ENCODE measurements at places on chromosomes 5 and 9. TPM values are rescaled to one million over a fixed set of nuclear protein-coding genes. Genes with fewer than 3 reads are reported as not detected.

Gene ZBTB5
- 9.1 TPM for total RNA-seq

- no peaks in the 10 kb centered on the region for H3K27me3 ChIP-seq
- H3K4me3 ChIP-seq, result no peak overlapping the region
- H3K4me1 ChIP-seq, result peaks cover 3% of the 10 kb centered on the region
Observed at GRCh38 chr5:145680767-145681166, 154.4 kb downstream of the PRELID2 start.

DNA sequence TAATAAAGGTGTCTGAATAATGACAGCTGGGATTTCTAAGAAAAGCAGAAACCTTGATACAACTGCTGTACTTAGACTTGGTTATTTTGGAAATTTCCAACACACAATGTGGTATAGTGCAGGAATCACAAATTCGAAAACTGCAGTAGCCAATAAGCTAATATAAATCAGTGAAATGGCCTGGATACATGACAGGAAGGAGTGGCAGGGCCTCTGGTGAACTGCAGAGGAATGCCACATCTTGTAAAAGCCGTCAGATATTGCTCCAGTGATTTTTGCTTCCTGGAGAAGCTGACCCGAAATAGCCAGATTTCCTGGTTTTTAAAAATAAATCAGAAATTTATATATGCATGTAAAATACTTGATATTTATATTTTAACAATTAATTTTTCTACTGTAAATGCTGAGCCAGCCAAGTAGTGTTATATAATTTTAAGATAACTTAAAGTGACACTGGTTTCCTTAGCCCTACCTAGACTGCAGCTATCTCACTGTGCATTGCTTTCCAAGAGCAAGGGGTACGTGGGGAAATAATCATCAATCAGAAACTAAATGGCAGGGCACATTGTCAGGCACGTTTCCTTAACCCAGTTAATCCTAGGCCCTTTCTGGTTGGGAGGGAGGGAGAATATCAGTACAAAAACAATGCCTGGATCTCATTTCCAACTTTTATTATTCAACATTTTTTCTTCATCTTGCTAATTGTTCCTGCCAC is 182.4 kb downstream of the RASEF start:
- H3K4me3 ChIP-seq, result no peak overlapping the region
- H3K27ac ChIP-seq, result no peak overlapping the region
- DNase-seq, result no peak
- H3K36me3 ChIP-seq, result no peaks in the 10 kb centered on the region
- H3K27me3 ChIP-seq, result no peaks in the 10 kb centered on the region

- H3K27me3 ChIP-seq, result no peaks in the 10 kb centered on the region
- peaks cover 29% of the 10 kb centered on the region for H3K36me3 ChIP-seq
- H3K27ac ChIP-seq, result peak overlapping the region; percentile 8
- H3K4me3 ChIP-seq, result no peak overlapping the region
Observed at GRCh38 chr9:135920973-135921585, 13.7 kb upstream of the CAMSAP1 start.

GRCh38 chr5:81786991-81787390 is 36.1 kb upstream of the SSBP2 start:
- peaks cover 12% of the 10 kb centered on the region for H3K4me1 ChIP-seq
- DNase-seq, result no peak
- H3K4me3 ChIP-seq, result no peak overlapping the region

- H3K36me3 ChIP-seq, result no peaks in the 10 kb centered on the region
- H3K27ac ChIP-seq, result no peak overlapping the region
- H3K27me3 ChIP-seq, result peaks cover 7% of the 10 kb centered on the region
- H3K4me1 ChIP-seq, result peaks cover 8% of the 10 kb centered on the region
Observed at GRCh38 chr5:61311836-61312808, 19.9 kb upstream of the ZSWIM6 start.

- no peaks in the 10 kb centered on the region for H3K4me1 ChIP-seq
- no peak overlapping the region for H3K27ac ChIP-seq
- no peak overlapping the region for H3K4me3 ChIP-seq
Observed at GRCh38 chr9:17764306-17764705, 185.4 kb downstream of the SH3GL2 start.

DNA sequence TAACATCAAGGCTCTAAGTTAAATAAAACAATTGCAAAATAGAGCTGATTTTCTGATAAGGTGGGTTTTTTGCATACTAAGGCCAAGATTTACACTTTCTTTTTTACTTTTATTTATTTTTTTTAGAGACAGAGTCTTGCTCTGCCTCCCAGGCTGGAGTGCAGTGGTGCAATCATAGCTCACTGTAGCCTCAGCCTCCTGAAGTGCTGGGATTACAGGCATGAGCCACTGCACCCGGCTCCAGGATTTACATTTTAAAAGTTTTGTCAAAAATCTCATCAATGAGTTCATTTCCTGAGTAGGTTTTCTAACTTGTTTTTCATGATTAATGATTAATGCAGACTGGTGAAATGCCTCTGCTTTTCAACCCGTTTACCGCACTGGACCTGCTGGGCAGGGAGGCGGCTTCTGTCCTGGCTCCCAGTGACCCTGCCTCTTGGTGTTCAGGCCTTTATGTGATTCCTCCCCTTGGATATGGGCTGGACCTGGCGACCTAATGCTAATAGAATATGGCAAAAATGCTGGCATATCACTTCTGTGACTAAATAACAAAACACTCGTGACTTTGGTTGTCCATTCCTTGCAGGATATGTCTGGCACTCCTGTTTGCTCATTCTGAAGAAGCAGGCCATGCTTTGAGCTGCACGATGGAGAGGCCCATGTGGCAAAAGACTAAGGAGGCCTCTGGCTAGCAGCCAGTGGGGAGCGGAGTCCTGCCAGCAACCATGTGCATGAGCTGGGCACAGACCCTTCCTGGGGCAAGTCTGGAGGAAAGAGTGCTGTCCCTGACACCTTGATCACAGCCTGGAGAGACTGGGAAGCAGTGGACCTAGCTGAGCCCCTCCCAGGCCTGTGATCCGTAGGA is 72.2 kb upstream of the PTCH1 start:
- H3K27ac ChIP-seq, result no peak overlapping the region
- DNase-seq, result no peak
- H3K36me3 ChIP-seq, result no peaks in the 10 kb centered on the region
- peaks cover 4% of the 10 kb centered on the region for H3K27me3 ChIP-seq
- H3K4me1 ChIP-seq, result no peaks in the 10 kb centered on the region

DNA sequence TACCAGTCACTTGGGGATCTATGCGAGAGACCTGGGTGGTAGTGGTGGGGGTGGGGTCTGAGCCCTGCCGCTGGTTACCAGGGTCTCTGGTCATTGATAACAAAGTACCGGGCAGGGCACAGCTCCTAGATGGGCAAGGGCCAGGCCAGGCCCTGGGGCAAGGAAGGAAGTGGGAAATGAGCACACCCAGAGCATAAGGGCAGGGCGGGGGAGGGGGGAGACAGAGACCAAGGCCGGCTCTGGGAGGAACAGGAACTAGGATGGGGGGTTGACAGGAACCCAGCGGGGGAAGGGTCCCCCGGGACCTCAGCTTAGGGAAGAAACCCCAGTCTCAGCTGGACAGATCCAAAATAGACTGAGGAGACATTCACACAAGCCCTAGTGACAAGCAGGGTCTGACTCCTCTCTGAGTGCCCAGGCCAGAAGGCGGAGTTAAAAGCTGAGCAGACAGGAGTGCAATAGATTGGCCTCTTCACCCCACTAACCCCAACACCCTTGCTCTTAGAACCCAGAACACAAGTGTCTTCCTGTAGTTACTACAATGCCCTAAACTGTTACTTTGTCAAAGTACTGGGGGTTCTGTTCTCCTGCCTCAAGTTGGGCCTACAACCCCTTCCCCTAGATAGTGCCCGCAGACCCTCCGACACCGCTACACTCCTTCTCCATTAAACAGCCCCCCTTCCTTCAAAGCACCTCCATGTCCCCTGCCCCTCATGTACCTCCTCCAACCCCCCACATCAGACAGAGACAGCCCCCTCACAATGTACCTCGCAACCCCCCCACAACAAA is 628 bp downstream of the ATOSB start:
- peak; percentile 65 for DNase-seq
- peak overlapping the region; percentile 77 for H3K4me3 ChIP-seq
- no peaks in the 10 kb centered on the region for H3K36me3 ChIP-seq
- H3K27ac ChIP-seq, result peak overlapping the region; percentile 87

DNA sequence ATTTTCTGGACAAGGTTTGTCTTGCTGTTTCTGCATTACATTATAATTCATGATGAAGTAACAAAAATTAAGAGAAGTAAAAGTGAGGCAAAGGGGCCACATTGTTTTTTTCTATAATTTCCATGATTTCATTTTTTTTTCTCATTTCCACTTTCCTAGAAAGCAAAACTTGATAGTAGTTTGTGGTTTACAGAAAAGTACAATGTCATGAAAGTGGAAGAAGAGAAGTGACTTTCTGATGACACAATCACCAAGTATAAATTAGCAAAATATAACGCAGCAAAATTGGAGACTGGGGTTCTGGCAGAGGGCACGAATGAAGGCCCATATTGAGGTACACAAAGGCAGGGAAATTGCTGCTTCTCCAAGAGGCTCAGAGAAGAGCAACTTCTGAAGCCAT is 5.0 kb upstream of the IFNA14 start:
- H3K27me3 ChIP-seq, result no peaks in the 10 kb centered on the region
- DNase-seq, result no peak
- no peaks in the 10 kb centered on the region for H3K36me3 ChIP-seq
- no peaks in the 10 kb centered on the region for H3K4me1 ChIP-seq

Gene ANKDD1B
- total RNA-seq, result 0.21 TPM

DNA sequence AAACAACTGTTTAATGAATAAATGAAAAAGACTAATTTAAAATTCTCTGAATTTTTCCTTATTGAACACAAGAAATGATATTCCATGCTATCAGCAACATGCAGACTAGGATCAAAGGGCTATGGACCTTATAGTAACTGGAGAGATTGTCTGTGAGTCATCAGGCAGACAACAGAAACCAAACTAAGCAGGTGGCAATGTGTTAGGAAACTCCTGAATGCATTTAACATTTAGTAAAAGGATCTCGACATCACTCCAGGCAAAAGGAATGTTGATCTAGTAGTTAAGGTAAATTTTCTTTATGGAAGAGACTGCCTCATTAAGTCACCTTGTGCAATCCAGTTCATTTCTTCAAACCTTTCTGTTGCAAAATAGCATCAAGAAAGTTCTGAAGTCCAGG is 58.4 kb downstream of the ARL15 start:
- no peak for DNase-seq
- peaks cover 15% of the 10 kb centered on the region for H3K4me1 ChIP-seq
- H3K27ac ChIP-seq, result no peak overlapping the region
- no peak overlapping the region for H3K4me3 ChIP-seq
- H3K27me3 ChIP-seq, result no peaks in the 10 kb centered on the region
- H3K36me3 ChIP-seq, result no peaks in the 10 kb centered on the region

Gene SKP1
- total RNA-seq, result 265 TPM

All from activated CD4-positive, alpha-beta T cell treated with anti-CD3 and anti-CD28 coated beads for 36 hours (primary cell).